Heart left ventricle (tissue), 16 donors: ENCODE measurements at places on chromosomes 2 and 18. TPM values are rescaled to one million over a fixed set of nuclear protein-coding genes. Genes with fewer than 3 reads are reported as not detected.

DNA sequence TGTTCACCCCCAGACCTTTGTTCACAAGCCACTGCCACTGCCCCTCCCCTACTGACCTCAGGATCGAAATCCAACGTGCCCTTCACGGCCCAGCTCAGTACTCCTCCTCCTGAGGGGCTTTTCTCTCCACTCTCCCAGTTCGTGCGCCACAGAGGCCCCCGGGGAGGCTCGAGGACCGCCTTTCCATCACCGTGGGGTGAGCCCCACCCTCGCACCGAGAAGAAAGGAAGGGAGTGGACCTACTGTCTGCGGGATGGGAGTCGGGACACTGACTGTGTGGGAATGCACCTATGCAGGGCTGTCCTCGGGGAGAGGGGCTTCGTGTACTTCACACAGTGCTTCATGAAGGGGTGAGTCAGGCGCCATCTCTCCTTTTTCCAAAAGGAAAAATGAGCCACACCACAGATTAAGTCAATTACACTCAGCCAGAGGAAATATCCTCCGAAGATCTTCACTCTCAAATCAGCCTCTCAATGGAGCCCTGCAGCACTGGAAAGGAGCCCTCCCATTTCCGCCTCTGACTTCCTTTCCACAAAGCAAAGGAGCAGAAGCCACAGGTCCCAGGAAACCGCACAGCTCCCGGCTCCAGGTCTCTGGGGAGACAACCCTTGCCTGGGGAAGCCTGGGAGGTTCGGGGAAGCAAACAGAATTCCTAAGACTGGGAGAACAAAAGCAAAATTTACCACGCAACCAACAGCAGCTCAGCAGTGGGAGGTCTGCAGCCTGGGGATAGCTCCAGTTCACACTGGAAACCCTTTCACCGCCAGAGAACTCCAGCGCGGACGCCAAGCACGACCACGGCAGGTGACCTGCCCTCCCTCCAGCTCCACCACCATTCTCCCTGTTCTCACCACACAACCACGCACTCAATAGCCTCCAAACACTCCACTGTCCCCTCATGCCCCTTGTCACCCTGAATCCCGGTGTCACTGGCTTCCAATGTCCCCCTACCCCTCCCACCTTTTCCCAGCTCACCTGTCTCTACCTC lies 21.6 kb downstream of the ADCY3 start:
- peak; percentile 57 for DNase-seq

GRCh38 chr18:48663931-48664847 lies 125.4 kb downstream of the CTIF start:
- DNase-seq, result peak; percentile 72

GRCh38 chr2:58895857-58896256 lies 654.7 kb upstream of the FANCL start:
- DNase-seq, result peak; percentile 35

DNA sequence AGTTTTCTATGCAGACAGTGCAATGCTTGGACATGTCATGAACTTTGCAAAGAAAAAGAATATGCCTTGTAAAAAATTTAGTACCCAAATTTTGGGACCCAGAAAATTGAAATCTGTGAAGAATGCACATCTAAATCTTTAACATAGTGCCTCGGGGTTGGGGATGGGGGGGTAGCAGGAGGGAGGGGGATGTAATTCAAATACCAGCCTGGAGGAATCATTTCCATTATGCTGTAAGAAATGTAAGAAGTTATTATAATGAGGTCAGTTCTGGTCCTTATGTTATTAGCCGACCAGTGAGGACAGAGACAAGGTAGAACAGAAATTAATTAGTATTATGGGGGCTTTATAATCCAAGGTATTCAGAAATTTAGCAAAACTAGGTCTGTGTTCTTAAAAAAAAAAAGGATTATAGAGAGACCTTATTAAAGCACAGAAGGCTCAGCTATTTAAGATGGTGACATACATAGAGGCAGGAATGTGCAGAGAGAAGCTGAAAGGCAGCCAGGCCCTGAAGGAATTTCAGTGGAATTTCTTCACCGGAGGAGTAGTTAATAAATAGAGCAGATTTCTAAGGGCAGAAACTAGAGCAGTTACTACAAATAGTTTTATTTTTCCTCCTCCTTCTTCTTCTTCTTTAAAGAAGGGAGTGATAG lies 89.0 kb upstream of the RBMS1 start:
- no peak for DNase-seq

DNA sequence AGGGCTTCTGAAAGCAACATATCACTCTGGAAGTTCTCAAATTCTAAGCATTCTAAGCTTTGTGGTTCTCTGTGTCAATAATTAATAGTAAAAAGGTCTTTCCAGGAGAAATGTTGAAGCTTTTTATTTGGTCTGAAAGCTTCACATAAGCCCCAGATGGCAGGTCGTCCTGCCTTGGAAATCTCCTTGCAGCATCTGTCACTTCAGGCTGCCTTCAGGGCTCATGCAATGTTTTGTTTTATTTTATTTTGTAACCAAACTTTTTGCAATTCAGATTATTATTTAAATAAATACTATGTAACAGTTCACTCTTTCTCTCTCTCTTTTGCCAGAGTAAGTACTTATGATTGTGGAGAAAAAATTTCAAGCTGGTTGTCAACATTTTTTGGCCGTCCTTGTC lies 46.7 kb upstream of the FHOD3 start:
- no peak for DNase-seq

- no peak for DNase-seq
These were observed 771.9 kb downstream of the ERBB4 start for GRCh38 chr2:211766689-211767088.

- DNase-seq, result no peak
These were observed 357.1 kb downstream of the NRXN1 start for GRCh38 chr2:50674876-50675275.

- DNase-seq, result no peak
These were observed 87.5 kb downstream of the ZCCHC2 start for GRCh38 chr18:62610351-62610700.

- no peak for DNase-seq
These were observed 44.0 kb downstream of the HRH4 start for GRCh38 chr18:24504401-24504800.

DNA sequence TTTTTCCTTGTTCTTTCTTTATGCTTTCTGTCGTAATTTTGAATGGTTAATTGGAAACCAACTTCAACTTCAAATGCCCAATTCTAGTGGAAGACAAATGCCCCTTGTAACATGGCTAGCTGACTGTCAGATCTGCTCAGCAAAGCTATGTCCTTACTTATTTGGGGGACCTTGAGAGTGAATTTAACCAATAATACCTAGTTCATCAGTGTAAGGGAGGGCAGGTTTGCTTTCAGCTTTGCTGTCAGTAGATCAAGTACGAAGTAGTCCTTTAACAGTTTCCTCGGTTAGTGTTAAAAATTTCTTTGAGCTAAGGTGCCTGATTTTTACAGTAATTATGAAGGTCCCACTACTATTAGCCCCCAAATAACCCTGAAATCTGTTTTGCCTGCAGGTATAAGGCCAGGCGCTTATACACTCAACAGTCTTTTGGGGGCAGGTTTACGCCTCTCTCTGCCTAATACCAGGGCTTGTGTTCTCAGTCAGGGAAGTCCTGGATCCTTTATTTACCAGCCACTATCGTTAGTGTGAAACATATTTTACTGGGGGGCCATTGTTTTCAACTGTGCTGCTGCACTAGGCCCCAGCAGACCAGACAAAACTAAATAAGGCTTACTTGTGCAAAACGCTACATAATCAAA lies 165.1 kb upstream of the KCNJ3 start:
- DNase-seq, result no peak

DNA sequence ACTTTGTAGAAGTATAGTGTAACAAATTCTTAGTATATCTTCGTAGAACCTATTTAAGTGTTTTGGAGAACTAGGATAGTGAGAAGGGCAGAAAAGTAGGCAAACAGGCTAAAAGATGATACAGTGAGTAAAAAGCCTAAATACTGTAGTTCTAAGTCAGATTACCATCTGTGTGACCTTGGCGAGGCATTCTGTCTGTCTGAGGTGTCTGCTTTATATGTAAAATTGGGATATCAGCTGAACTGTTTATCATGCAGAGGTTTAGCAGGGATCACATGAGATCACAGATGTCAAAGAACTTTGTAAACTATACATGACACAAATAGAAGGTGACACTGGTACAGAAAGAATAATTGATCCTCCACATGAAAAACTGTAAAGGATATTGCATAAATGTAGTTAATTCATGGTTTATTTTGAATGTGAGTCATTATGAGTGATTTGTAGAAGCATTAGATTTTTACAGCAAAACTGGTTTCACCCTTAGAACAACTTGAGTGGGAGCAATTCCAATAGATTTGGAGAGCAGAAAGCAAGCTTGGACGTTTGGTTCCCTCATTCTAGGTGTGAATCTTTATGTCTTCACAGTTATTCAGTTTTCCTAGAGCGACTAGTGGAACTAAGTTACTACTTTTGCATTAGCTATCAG lies 41.9 kb downstream of the TAF1B start:
- DNase-seq, result no peak

DNA sequence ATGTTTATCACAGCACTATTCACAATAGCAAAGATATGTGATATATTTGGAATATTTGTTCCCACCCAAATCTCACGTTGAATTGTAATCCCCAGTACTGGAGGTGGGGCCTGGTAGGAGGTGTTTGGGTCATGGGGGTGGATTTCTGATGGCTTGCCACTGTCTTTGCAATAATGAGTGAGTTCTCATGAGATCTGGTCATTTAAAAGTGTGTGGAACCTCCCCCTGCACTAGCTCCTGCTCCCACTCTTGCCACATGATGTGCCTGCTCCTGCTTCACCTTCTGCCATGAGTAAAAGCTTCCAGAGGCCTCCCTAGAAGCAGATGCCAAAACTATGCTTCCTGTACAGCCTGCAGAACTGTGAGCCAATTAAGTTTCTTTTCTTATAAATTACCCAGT lies 72.2 kb upstream of the DYNC1I2 start:
- no peak for DNase-seq

DNA sequence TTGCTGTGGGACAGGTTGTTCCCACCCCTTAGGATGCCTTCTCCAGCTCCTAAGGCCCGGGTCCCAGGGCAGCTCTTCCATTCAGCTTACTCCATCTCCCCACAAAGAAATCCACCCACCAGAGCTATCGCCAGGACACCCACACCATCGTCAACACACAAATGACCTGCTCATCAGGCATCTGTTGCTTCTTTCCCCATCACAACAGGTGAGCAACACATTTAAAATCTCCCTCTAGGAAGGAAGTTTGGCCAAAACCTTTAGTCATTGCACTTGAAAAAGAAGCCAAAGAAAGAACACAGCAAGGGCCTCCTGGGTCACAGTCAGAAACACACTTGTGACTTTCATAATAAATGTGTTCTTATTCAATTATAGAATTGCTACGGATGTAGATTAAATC lies 289.0 kb downstream of the PIEZO2 start:
- DNase-seq, result no peak

Gene CNTNAP5
- total RNA-seq, result not detected

Gene KCNIP3
- total RNA-seq, result 4.7 TPM

Gene DSG2
- 36.0 TPM for total RNA-seq

Gene REG3A
- total RNA-seq, result not detected

Gene RAMP1
- total RNA-seq, result 287 TPM

Gene TSPYL6
- total RNA-seq, result not detected

Gene GAL3ST2
- not detected for total RNA-seq
